ENCODE measurements at places on chromosomes 5 and 9. TPM values are rescaled to one million over a fixed set of nuclear protein-coding genes. Genes with fewer than 3 reads are reported as not detected.
A peak's percentile ranks its signal among the peaks of the same experiment; 100 is the strongest.

DNA sequence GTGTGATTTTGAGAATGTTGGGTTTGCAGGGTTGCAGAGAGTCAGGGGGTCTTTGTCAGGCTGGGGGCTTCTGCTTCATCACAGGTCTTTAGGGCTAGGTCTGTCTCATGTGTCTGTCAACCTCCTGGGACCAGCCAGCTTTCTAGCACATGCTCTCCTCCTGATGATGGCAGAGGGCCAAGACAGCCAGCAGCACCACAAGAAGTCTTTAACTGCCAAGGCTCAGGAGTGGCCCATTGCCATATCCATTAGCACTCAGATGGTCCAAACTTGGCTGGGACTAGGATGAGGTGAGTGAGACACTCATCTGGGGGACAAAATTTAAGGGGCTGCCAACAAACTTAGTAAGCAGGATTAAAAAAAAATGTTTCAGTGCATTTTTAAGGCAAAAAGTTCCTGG, 384.2 kb upstream of the CDH10 start:
- DNase-seq = peak; percentile 20

GRCh38 chr9:87812375-87813118, 70.1 kb upstream of the SPATA31E1 start:
- peak; percentile 30 for DNase-seq

DNA sequence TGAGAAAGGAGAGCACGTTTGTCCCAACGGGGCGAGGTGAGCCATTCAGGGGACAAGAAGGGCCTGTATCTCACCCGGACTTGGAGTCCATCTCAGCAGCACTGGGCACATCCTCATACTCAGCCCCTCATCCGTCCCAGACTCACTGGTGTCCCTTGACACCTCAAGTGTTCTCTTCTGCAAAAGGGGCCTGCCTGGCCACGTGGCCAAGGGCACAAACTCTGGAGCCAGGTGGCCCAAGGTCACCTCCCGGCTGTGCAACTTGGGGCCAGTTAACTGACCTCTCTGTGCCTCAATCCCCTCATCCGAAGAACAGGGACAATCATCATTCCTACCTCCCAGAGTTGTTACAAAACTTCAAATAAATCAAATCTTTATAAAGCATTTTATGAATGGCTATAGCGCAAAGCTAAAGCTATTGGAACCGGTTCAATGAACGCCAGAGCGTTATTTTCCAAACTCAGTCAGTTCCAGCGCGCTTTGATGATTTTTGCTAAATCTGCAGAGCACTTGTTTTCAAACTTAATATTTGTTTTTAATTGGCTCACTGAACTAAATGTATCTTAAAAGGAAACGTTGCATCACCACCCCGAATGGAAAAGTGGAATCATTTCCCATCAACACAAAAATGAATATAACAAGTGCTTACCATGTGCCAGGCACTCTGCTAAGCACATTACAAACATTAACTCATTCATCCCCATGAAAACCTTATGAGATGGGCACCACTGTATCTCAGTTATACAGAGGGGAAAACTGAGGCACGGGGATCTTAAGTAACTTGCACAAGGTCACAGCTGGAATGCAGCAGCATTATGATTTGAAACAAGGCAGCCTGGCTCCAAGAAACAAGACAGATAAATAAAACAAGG, 49.3 kb downstream of the DUSP1 start:
- peak; percentile 81 for DNase-seq

GRCh38 chr5:158068964-158069363, 210.0 kb upstream of the CLINT1 start:
- DNase-seq = no peak

GRCh38 chr9:110688329-110688728, 19.7 kb downstream of the MUSK start:
- DNase-seq = no peak

GRCh38 chr9:130021123-130021522, 21.9 kb downstream of the FNBP1 start:
- no peak for DNase-seq

- DNase-seq = no peak
Observed at GRCh38 chr5:16461026-16461425, 4.6 kb downstream of the ZNF622 start.

DNA sequence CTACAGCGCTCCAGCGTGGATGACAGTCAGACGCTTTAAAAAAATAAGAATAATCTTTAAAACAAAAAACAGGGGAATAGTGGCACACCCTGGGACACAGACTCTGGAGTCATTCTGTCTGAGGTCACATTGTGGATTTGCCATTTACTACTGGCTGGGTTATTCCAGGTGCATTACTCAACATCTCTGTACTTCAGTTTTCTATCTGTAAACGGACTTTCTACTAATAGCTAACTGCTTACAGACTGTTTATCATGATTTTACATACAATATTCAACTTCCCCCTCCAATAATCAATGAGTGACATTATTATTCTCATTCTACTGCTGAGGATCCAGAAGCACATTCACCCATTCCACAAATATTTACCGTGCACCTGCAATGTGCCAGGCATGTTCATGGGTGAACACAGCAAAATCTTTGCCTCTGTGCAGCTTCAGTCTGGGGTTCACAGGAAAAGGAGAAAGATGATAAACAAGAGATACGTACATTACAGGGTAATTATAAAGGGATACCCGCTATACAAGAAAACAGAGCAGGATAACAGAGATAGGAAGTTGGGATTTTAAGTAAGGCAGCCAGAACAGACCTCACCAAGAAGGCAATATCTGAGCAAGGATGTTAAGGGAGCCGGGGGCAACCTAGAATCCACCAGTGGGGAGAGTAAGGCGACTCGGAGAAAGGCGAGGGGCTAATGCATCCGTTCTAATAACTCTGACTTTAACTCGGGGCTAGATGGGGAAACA, 984 bp upstream of the RAD23B start:
- no peak for DNase-seq

DNA sequence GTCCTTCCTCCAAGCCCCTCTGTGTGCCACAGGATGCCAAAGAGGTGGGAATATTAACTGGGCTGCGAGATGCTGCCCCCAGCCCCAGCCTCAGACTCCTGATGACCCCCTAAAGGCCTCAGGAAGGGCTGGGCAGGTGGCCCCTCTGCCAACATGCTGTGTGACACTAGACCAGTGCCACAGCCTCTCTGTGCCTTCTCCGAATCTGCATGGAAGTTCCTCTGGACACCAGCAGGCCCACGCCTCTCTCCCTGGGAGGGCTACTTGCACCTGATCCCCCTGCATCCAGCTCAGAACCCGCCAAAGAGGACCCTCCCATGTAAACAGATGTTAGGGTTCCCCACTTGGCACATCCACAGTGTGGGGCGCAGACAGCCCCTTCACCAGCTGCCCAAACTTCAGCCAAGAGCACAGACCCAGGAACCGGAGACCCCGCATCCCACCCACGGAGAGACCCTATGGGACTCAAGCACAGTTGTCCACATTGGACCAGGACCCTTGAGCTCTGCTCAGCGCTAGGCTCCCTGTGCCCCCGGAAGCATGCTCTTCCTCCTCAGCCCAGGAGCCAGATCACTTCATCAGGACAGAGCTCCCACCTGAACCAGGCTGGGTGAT, 91.6 kb upstream of the LMX1B start:
- no peak for DNase-seq

DNA sequence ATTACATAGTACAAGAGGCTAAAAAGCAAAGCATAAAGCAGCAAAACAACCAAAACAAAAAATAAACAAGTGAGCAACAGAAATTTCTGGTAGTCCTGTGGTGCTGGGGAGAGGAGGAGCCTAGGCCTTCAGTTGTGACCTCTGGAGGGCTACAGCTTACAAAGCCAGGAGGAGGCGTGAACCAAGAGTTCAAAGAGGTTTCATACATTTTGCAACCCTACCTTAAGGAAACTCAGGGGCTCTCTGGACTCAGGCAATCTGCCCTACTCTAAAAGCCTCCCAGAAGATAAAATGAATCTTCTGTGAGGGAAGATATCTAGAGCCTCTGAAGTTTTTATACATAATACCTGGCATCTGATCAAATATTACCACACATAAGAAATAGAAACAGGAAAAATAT, 187.4 kb downstream of the AGTPBP1 start:
- no peak for DNase-seq

GRCh38 chr9:2093920-2094597, 78.9 kb downstream of the SMARCA2 start:
- DNase-seq = no peak

GRCh38 chr5:73642344-73642743, 16.3 kb downstream of the ARHGEF28 start:
- DNase-seq = no peak

DNA sequence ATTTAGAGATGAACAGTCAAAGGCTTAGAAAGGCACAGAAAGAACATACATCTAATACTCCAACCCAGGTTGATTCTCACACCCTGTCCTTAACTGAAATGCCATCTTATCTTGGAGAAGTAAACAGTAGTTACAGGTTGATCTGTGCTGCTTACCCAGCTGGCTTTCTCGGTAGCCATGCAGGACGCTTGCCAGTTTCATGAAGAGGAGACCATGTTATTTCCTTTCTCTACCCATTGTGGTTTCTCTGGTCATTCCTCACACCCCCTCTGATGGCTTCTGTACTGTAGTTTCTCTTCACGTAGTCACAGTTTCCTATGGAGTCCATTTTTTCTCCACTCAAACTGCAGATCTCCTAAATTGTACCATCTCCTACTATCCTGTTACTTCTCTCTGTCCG, 206.0 kb downstream of the SGCD start:
- DNase-seq = no peak

Gene AQP7
- total RNA-seq = 8.4 TPM

DNA sequence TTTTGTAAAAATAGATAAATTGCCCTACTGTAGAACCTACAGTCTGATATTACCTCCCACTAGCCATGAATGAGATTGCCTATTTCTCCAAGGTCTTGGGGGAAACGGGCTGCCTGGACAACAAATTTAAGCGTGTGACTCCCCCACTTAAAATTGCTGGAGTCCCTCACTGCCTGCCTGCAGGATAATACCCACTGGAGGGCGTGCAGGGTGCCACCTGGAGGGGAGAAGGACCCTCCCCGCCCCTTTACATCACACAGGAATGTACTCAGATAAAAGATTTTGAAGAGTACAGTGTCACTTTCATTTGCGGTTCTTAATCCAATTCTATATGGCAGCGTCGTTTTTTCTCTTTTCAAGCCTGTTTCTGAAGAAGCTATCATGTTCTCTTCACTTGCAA, 6.2 kb upstream of the TRIM7 start:
- DNase-seq = no peak

Gene LCN1
- total RNA-seq = 373 TPM

DNA sequence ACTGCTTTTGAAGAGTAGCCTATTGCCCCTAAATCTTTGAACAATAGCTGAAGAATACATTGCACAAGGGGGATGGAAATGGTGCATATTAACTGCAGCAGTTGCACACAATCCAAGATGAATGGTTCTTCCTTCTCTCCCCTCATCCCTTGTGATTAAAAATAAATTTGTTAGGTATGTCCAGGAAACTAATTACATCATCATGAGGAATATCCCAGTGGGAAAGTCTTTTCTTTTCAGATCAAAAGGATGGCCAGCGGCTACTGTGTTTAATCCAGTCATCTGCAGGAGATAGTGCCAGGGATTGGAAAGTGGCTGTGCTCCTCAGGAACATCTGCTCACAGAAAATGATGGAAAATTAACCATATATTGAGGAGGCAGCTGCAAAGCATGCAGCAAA, 508.4 kb upstream of the SEMA6A start:
- peak; percentile 58 for DNase-seq

GRCh38 chr5:90221951-90222350, 187.6 kb downstream of the CETN3 start:
- no peak for DNase-seq

Gene LRRC70
- total RNA-seq = 10.4 TPM

GRCh38 chr5:465591-466403, 22.8 kb downstream of the EXOC3 start:
- DNase-seq = no peak

- no peak for DNase-seq
Observed at GRCh38 chr5:174221946-174222345, 176.4 kb downstream of the NSG2 start.

Gene IL31RA
- total RNA-seq = 4.1 TPM

DNA sequence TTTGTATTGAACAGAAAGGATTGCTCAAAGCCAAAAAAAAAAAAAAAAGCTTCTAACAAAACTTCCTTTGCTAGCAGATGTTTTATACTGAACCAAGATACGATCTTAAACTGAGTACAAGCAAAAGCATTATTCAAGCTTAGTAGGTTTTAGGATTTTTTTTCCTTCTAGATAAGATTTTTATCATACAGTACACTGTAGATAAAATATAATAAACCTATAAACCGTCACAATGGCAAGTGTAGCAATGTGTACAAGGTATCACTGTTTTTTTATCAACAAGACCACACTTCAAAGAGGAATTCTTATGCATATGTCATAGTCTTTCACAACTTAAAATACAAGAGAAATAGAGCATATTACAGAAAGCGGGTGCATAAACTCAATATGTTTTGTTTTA, 56.5 kb upstream of the TRPM3 start:
- no peak for DNase-seq

- no peak for DNase-seq
Observed at GRCh38 chr5:12772276-12772675, 868.0 kb upstream of the CTNND2 start.

Data from tongue (tissue), 3 donors.